Lung (tissue), 17 donors: ENCODE measurements at places on chromosomes 7 and 10. TPM values are rescaled to one million over a fixed set of nuclear protein-coding genes. Genes with fewer than 3 reads are reported as not detected.

The GRM8 gene
- 0.83 TPM for total RNA-seq

The UTF1 gene
- total RNA-seq = not detected

DNA sequence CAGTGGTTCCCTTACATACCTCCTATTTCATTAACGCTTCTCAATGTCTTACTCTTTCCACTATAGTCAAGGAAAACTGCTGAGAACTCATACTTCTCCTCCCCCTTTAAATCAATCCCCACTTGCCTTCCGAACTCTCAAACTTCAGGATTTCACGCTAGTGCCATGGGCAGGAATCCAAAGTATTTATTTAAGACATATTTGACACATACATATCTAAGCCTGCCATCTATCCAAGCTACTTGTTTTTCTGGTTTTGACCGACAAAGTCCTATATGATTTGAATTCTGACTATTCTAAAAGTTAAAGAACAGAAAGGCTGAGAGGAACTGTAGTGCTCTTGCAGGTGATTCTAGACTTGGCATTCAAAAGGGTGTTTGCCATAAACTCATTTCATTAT lies 51.8 kb downstream of the CCDC6 start:
- peak; percentile 52 for DNase-seq

DNA sequence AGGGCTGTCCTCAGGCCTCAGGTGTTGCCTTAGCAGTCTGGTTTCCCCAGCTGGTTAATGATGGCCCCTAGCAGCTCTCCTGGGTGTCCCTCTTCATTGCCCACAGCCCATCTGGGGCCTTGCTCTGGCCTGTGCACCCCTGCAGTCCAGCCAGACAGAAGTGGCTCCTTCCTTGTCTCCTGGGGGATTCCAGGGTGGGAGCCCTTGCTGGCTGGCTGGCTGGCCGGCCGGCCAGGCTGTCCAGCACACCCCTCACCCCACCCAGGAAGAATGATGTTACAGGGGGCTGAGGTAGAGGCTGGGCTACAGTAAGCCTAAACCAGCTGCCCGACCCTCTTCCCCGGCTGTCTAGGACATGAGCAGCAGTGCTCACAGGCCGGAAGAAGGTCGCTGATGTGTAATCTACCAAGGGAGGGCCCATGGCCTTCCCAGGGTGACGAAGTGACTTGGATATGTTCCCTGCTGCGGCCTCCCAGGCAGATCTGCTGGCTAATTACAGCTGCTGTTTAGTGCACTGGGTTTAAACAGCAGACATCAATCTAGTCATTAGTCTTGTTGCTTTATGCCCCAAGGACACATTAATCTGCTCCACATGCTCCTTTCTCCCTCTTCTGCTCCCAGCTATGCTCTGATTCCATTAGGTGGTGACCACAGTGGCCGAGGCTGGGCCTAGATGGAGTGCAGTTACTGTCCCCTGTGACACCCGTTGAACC lies 53.8 kb upstream of the LRRC4 start:
- peak; percentile 91 for DNase-seq

- DNase-seq = peak; percentile 50
These were observed 14.5 kb upstream of the CPA1 start for GRCh38 chr7:130365511-130366441.

DNA sequence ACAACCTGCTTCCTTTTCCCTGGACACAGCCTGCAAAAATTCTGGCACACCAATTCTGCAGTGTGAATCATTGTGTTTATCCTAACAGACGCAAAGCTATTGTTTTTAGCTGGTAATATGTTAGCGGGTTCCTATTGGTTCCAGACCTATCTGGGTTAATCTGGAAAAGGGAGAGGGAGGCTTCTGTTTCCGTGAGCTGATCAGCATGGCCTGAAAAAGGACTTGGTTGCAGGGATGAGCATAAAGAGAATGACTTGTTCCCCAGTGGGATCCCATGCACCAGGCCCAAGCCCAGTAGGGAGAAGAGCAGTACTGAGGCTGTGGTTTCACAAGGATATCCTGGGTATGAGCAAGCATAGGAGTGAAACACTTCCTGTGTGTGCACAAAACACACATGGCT lies 78.4 kb downstream of the PDE1C start:
- no peak for DNase-seq

DNA sequence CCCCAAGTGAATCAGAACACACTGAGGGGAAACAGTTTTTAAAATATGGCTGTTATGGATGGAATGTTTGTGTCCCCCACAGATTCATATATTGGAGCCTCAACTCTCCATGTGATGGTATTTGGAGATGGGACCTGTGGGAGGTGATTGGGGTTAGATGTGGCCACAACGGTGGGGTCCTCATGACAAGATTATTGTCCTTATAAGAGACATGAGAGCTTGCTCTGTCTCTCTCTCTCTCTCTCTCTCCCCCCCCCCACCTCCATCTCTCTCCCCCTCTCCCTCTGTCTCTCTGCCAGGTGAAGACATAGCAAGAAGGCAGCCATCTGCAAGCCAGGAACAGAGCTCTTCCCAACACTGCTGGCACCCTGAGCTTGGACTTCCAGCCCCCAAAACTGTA lies 315.8 kb upstream of the MGMT start:
- no peak for DNase-seq

- peak; percentile 61 for DNase-seq
These were observed 69.3 kb downstream of the AVL9 start for GRCh38 chr7:32564542-32564941.

DNA sequence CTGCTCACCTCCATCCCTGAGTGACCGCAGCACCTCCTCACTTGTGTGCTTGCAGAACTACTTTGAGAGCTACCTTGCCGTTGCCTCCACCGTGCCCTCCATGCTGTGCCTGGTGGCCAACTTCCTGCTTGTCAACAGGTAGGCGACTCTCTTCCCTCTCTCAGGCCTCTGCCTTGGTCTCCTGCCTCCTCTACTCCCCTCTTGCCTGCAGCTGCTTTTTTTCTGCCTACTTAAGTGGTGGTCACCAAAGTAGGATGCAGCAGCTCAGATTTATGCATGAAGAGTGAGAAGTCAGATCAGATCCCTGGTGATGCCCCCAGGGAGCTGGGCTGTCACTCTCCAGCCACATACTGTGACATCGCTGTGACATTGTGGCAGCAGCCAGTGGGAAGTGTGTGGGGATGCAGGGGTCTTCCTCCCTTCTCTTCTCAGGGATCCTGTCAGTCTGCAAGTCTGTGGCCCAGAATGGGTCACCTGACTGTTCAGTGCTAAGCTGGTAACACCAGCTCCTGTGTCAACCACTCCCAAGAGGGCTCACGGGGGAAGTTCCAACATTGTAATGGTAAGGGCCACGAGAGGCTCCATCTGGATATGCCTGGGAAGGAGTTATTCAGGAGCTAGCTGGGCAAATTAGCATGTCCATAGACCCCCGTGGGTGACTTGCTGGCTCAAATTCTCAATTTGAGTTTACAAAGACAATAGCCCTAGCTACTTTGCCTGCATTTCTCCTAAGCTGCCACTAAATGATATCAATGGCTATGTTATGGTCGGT lies 25.3 kb downstream of the SLC29A3 start:
- DNase-seq = no peak

GRCh38 chr10:78620985-78621799 lies 447.6 kb upstream of the ZMIZ1 start:
- peak; percentile 63 for DNase-seq

- DNase-seq = no peak
These were observed 24.5 kb upstream of the AGMO start for GRCh38 chr7:15586266-15586665.

DNA sequence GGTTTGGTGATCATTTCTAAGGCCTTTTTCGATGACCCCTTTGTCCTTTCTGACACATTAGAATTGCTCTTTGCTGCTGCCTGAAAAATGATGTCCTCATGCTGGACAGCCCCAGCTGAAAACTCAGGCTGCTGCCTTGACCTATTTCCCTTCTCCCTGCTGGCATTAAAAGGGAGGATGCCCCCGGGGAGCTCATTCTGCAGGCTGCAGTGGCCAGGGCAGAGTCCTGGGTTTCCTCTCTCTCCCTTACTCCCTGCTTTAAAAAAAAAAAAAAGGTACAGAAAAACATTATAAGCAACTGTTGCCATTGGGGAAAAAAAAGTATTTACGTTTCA lies 35.4 kb downstream of the LRRC4 start:
- no peak for DNase-seq

- no peak for DNase-seq
These were observed 22.4 kb upstream of the PRSS58 start for GRCh38 chr7:142280263-142280662.

DNA sequence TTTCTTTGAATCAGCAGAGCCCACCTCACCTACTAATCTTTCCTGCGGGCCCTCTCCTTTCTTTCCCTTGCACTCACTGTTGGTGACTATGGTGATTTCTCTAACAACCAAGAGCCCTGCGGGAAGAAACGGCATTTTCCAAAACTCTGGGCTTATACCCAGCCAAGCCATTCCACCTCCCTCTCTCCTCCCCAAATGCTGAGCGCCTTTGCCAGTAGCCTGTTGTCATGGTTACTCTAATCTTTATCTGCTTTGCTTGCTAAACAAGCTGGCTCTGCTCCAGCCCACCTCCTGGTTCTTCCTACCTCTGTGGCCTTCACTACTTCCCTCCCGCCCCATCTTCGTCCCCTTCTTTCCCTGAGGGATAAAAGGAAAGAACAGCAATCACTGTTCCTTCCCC lies 86.7 kb downstream of the DGKI start:
- DNase-seq = no peak

DNA sequence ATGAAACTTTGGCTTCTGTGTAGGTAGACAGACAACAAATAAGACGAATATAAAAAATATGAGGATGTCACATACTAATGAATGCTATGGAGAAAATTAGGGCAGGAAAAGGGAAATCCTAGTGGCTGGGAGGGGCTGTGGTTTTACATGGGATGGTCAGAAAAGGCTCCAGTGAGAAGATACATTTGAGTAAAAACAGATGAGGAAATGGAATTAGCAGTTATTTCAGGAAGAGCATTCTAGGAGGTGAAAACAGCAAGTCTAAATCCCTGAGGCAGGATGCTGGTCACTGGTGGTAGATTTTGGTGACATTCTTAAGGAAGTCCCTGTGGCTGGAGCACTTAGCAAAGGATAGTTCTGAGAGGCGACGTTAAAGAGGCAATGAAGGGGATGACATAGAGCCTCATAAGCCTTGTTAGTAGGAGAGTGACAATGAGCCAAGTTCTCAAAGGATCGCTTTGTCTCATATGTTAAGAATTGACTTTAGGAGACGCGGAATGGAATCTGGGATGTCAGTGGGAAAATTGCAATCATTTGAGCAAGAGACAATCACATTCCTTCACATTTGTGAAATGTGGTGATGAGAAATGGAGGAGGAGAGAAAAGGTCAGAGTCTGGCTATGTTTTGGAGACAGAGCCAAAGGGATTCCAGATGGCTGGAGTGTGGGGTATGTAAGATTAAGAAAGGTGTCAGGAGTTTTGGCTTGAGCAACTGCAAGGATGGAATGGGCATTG lies 384.7 kb upstream of the FZD8 start:
- DNase-seq = no peak
